ENCODE measurements at places on chromosomes 6 and 20.

DNA sequence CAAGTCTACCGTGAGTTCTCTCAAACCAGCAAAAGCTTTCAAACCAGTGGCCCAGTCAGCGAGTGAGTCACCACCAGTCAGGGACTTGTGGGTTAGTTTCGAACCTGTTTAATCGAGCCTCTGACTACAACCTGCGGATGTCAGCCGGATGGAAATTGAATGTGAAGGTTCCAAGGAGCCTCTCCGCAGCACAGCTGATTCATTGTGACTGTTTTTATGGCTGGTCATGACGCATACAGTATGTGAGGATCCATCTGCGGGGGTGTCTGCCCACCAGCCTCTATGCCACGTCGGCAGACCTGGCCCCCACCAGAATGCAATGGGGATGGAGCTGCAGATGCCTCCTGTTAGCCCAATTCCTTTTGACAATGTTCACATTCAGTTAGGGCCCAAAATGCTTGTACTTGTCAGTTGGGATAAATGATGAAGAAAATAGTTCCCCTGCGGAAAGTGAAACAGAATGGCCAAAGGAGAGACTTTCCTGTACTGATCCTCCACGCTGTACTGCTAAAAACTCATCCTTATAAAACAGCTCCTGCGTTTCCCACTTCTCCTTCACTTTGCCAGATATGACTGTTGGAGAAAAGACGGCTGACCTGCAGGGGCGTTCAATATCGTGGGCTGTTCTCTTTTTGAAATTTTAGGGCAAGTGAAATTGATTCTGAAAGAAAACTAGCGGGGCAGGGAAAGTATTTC lies 206.6 kb downstream of the TFAP2B start:
- no peak for DNase-seq

DNA sequence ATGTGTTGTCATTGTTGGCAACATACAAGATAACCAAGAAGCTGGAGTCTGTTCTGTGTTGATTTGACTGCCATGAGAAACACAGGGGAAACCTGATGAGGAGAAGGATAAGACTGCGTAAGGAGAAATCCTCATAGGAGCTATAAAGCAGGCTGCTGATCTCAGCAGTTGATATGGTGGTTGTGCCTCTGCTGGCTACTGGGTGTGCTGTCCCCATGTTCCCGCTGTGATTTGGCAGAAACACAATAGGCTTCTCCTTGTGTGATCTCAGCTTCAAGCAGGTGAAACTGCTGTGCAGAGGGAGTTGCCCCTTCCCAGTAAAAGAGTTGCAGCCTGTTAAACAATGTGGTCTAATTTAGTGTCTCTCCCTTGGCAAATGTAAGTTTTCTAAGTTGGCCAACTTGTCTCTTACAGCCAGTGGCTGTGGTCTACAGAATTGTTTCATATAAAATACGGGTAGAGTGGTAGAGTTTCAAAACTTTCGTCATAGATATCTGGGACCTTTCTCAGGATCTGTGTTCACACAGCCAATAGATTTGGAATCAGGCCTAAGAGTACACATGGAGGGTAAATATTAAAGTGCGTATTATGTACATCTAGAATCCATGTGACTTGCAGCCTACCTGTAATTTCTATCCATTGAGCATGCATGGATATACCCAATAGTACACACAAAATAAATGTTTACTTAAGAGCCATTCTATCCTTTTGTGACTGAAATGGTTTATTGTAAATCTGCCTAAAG lies 78.4 kb downstream of the RNF144B start:
- no peak for DNase-seq

GRCh38 chr6:1325461-1326309 lies 13.8 kb downstream of the FOXQ1 start:
- peak; percentile 72 for DNase-seq

- DNase-seq: no peak
These were observed 157.6 kb downstream of the MCHR2 start for GRCh38 chr6:99836471-99836870.

GRCh38 chr6:100246206-100246605 lies 218.5 kb downstream of the SIM1 start:
- DNase-seq: no peak

- DNase-seq: no peak
These were observed 84.9 kb upstream of the NRN1 start for GRCh38 chr6:6091608-6092002.

Measured in AG08396 (cell line).